Stimulated activated CD8-positive, alpha-beta memory T cell treated with anti-CD3 and anti-CD28 coated beads, Interleukin-7, amount 100 ng/mL, for 48 hours (primary cell): ENCODE measurements at places on chromosomes 16 and 17.
A peak's percentile ranks its signal among the peaks of the same experiment; 100 is the strongest.

DNA sequence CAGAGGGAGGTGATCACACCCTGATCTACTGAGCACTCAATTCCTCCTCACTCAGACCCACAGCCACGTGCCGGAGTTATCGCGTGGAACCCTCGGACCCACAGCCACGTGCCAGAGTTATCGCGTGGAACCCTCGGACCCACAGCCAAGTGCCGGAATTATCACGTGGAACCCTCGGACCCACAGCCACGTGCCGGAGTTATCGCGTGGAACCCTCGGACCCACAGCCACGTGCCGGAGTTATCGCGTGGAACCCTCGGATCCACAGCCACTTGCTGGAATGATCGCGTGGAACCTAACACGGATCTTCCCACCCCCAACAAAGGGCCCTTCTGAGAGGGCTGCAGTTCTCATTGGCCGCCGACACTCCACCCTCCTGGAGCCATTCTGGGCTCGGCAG is 97.7 kb downstream of the PGS1 start:
- no peak for DNase-seq

DNA sequence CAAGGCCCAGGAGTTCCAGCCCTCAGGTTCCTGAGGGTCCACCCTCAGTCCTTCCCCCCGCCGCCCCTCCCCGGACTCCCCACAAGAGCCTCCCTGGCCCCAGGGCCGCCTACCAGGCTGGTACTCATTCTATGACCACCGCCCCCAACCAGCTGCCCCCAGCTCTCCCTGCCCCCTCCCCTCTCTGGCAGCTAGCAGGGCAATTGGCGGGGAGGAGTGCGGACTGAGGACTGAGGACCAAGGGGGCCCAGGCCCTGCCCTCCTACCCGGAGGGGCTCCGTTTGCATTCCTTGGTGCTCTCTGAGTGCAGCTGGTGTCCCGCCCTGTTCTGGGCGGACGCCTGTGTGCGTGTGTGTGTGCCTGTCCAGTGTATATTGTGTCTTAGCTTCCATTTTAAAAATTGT is 19.1 kb downstream of the UNC13D start:
- no peak for DNase-seq

GRCh38 chr17:6450926-6451832 is 6.9 kb downstream of the PIMREG start:
- DNase-seq, result no peak

DNA sequence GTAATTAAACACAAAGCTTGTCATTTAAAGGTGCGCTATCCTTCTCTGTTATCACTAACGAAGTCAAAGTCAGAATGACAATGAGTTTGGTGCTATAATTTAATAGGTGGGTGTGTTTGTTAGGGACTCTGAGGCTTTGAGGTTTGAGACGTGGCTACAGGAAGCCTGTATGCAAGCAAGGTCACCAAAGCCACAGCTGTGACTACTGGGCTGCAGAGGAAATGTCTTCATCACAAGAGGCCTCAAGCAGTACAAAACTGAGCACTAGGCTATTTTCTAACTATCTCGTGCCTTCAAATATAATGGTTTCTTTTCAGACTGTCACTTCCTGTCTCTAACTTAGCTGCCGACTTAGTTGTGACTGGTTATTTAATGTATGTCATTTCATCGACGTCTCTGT is 141.2 kb downstream of the AATF start:
- DNase-seq, result no peak

GRCh38 chr16:70432723-70433457 is 6.0 kb downstream of the ST3GAL2 start:
- DNase-seq, result no peak

- no peak for DNase-seq
These were observed 49.0 kb upstream of the ZNF750 start for GRCh38 chr17:82888583-82889495.

GRCh38 chr16:22941970-22942501 is 128.1 kb downstream of the HS3ST2 start:
- DNase-seq, result no peak

- DNase-seq, result peak; percentile 23
These were observed 581 bp downstream of the CD68 start for GRCh38 chr17:7579834-7580603.

GRCh38 chr16:49287572-49287971 is 5.9 kb upstream of the CBLN1 start:
- DNase-seq, result no peak

DNA sequence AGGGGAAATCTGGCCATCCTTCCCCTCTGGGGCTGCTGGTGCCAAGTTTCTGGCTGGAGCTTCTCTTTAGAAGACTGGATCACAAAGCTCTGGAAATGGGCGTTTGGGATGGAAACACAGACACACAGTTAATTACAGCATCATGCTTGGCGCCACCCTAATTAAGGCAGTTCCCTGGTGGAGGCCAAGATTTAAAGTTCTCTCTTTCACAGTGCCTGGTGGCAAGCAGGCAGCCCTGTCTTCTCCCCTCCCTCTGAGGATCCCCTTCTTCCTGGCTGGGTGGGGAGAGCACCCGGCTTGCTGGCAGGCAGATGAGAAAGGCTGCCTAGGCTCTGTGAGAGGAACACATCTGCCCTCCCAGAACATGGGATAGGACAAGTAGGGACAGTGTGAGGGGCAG is 59.0 kb upstream of the NKD1 start:
- no peak for DNase-seq

DNA sequence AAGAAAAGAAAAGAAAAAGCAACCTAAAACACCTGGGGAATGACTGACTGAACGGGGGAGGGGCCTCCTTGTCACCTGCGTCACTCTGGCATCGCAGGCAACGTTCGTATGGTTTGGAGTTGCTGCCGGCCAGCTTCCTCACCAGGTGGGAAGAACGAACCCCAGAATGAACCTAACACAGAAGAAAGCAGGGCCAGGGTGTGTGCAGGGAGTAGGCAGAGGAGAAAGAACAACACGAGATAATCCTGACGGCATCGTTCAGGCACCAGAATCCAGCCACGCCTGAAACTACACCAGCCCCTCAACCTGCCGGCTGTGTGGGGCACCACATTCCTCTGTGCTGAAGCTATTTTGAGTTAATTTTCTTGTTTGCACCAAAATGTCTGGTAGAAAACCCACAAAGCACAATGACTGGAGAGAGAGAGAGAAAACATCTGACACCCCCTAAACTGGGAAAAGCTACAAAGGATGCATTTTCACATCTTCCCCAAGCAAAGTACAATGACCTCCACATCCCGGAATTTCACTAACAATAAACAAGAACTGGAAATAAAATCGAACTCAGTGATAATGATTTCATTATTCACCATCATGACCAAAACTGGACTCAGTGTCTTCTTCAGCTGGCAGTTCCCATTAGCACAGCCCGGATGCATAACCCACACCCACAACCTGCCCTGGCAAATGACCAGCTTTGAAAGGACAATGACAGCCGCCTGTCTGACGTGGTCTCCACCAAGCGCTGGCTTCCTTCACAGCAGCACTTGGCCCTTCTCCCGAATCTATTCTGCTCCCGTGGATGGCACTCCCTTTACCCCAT is 23.6 kb downstream of the RAB40B start:
- DNase-seq, result no peak

GRCh38 chr16:17101646-17102045 is 369.1 kb downstream of the XYLT1 start:
- DNase-seq, result no peak

DNA sequence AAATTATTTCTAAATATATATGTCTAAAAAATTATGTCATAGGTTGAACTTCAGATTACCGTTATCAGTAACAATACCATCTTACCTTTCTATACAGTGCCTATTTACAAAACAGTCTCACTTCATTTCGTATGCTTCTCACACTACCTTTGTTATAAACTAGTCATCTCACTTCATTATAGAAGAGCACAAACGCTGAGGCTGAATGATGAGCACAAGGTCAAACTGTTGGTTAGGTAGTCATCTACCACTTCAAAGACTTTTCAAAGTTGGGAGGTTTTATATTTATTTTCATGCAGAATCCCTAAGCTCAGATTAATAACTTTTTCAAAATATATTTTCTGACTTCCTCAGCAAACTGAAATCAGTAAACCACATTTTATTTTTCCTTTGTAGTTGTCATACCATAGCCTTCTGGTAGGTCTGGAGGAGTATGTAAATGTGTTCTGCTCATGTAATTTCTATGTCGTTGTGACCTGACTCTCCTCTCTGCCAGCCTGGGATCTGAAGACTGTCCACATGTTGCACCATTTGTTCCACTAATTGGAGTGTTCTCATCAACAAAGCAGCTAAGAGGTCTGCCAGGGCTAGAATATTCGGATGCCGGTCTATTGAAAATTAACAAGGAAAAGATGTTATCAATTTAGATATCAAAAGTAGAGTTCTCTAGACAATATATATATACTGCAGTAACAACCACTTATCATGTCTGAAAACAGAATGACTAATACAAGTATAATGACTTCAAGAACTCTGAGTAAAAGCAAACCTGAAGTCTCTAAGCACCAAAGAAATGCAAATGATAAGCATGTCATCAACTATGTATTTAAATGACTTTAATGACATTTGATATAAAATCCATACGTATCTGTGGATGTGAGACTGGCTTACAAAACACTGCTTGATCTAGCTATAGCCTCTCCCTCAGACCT is 73.9 kb downstream of the CEP95 start:
- DNase-seq, result no peak

DNA sequence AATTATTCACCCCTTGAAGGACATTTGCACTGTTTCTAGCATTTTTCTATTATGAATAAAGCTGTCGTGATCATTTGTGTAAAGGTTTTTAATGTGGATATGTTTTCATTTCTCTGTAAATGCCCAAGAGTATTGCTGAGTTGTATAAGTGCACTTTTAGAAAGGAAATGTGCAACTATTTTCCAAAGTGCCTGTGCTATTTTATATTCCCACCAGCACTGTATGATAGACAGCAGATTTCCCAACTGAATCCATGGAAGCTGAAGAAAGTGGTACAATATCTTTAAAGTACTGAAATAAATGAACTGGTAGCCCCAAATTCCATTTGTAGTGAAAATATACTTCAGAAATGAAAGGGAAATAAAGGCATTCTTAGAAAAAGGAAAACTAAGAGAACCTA is 238.4 kb downstream of the BCAS3 start:
- DNase-seq, result no peak

DNA sequence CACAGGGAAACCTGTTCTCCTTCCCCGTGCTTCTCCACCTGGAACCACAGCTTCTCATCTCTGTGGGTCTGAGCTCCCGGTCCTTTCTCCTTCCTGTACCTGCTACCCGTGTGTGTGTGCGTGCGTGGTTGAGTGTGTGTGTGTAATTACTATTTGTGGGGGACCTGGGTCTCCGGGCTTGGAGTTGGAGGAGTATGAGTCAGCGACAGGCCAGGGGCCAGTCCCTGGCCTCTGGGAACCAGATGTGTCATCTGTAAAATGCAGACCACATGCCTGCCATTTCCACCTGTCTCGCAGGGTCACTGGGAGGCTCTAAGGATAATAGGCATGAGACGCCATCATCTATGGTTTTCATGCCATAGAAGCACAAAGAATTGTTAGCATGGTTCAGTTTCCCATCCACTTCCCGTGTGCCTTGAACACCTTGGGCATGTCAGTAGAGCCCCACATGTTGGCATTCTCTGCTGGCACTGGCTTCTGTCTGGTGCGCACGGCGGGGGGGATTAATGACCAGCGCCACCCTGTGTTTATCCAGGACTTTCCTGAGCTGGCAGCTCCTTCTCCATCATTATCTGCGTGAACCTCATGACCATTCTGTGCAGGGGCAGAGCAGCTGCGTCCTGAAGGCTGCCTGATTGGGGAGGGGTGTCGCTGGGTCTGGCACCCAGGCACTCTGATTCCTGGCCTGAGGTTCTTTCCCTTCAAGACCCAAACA is 1.5 kb downstream of the ZNF205 start:
- no peak for DNase-seq

DNA sequence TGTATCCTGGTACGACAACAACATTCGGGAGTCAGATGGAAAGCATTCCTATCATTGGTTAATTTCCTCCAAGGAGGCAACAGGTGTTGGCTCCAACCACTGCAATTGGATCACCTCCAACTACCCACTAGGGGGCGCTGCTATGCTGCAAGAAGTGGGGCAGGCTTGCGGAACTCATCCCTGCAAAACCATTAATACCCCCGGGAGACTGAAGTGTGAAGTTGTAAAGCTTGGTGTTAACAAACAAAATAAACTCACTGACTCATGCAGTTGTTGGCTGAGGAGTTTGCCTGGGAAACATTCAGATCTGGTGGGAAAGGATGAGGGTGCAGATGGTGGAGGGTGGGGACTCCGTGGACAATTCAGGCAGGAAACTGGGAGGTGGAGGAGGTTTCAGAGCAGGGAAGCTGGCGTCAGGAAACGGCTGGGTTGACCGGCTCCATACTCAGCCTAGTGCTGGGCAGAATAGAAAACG is 84.9 kb downstream of the HS3ST2 start:
- peak; percentile 11 for DNase-seq

DNA sequence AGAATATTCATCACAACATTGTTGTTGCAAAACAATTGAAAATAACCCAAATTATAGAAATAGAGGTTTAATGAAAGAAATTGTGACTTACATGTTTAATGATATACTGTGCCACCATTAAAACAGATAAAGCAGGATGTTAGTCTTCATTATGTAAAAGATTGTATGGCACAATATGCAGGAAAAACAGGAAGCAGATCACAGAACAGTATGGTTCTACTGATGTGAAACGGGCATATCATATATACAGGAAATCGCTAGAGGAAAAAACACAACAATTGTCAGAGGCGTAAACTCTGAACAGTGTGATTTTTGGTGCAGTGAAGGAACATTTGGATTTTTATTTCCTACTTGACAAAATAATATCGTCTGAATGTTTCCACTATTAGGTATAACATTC is 22.0 kb downstream of the OR3A1 start:
- DNase-seq, result no peak

GRCh38 chr16:67897231-67897630 is 4.2 kb downstream of the PSKH1 start:
- DNase-seq, result no peak

DNA sequence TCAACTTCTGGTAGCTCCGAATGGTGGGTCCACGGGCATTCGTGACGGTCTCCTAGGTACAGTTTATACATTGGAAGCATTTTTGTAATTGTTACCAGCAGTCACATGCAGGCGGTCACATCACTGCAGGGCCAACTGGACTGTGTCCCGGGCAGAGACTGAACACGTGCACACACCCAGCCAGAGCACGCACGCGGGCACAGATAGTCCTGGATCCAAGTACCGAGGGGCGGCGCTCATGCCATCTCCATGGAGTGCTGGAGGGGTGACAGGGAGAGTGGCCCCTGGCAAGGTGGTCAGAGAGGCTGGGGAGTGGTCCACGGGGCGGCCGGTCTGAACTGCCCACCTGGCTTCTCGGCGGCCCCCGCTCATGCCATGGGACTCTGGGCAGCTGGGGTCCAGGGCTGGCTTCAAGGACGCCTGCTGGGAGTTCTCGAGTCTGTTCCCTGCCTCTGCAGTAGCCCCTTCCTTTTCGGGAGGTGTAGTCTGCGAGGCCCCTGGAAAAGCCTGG is 34.2 kb downstream of the BAIAP2 start:
- no peak for DNase-seq

DNA sequence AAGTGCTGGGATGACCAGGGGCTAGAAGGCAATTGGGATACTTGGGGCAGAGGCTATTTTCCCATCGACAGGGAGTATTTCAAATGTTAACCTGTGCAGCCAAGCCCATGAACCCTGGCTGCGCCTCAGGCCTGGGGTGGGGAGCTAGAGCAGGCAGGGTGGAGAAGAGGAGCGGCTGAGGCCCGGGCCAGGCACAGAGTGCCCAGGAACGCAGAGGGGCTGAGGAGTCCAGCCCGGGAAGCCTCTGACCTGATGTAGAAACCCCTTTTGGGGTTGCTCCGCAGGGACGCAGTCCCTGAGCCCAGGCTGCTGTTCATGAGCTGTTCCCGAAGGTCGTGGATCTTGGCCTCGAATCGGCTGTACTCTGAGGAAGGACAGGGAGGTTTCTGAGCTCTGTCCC is 16.8 kb upstream of the ASGR1 start:
- DNase-seq, result no peak
